ENCODE measurements at places on chromosomes 7 and 10.

DNA sequence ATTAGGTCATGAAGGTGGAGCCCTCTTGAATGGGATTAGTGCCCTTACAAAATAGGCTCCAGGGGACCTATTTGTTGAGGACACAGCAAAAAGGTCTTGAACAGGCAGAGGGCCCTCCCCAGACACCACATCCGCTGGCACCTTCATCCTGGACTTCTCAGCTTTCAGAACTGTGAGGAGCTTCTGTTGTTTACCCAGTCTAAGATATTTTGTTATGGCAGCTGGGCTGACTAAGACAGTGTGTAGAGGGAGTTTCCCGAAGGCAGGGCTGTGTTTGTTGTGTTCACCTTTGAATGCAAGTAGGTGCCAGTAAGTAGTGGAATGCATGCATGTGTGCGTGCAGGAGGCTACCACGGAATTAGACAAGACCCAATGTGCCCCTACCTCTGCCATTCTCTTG, 106.7 kb downstream of the PTPRE start:
- no peak for DNase-seq

DNA sequence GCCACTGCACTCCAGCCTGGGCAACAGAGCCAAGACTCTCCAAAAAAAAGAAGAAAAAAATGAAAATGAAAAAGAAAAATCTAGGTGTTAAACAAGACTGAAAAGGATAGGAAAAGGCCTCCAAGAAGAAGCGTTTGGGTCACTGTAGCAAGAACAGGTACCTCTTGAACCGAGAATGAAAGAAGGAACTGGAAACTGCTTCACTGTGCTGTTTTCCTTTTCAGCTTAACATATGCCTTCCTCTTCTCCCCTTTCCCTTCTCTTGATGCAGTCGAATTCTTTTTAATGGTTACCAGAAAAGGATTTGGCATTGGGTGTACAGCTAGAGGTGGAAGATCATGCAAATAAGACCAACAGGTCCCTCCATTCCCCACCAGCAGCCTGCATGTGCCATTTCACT, 28.1 kb downstream of the LRRC4 start:
- DNase-seq: no peak

DNA sequence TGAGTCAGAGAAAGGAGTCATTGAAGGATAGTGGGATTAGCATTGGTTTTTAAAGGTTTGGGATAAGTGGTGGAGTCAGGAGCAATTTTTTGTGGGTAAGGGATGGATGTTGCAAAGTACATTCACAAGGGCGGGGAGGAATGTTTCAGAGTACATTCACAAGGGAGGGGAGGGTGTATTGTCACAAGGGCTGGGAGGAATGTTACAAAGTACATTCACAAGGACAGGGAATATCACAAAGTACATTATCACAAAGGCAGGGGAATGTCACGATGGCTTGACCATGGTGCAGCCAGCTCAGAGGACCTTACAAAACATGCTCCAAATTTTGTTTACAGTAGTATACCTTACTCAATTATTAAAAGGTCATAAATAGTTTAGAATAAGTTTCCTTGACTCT, 30.3 kb downstream of the C1GALT1 start:
- DNase-seq: no peak

DNA sequence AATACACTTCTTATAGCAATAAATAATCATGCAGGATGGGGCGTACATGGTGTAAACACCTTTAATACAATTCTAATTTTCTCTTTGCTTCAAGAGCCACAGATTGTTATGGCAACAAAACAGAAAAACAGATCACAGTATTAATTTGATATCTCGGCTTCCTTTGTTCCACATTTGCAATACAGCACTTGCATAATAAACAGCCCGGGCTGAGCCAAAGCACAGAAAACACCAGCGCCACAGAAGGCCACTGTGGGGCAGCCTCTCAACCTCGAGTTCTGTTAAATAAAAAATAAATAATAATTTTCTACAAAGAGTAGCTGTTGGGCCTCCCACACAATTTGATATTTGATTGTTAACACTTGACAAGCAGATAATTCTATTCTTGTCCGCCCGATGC, 255.9 kb downstream of the USP6NL start:
- DNase-seq: peak; percentile 29

- DNase-seq: no peak
These were observed 2.0 kb downstream of the PPP1R17 start for GRCh38 chr7:31688996-31689395.

DNA sequence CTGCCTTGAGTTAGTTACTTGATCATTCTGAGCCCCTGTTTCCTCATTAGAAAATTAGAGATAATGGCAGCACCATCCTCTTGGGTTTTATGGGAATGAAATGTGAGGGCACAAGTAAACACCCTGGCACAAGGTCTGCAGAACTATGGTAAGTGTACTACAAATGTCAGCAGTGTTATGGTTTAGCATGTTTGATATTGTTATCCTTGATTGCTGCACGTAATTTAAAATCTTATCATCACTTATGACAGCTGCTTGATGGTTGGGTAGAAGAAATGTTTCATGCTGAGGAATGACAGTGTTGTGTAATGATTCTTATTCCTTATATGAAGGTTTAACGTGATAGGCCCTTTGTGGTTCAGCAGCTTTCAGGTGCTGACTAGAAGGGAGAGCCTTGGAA, 134.3 kb downstream of the KAT6B start:
- no peak for DNase-seq

- DNase-seq: no peak
These were observed 158.2 kb upstream of the AGK start for GRCh38 chr7:141393056-141393455.

GRCh38 chr10:109743574-109743973, 179.7 kb downstream of the XPNPEP1 start:
- no peak for DNase-seq

DNA sequence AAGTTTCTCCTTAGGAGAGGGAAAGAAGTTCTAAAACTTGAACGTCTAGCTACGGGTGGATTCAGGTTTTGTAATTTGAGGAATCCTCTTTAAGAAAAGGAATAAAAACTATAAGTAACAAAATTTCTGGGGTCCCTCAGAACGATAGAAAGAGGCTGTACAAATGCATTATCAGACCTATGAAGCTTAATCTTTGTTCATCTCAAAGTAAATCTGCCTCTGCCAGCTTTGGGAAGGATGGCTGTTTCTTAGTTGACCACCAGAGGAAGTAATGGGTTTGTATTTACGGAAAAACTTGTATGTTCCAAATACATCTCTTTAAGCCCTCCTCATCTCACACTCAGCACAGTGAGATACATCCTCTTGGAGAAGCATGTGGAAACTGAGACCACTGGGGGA, 864 bp downstream of the PSTK start:
- DNase-seq: no peak

DNA sequence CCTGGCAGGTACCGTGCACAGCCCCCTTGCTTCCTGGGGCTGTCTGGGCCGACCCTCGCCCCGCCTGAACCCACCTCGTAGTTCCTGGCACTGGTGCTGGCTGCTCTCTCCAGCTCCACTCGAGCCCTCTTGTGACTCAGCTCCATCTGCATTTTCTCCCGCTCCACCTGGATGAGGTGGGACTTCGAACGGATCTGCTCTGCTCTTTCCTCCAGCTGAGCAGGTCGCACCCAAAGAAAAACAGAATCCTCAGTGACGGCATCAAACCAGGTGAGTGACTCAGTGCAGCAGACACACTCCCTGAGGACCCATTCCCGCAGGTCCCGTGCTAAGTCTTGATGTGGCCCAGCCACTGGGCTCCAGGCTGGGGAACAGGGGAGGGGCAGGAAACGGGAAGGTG, 7.4 kb downstream of the MAD1L1 start:
- no peak for DNase-seq

GRCh38 chr7:94562525-94562924, 52.9 kb downstream of the CASD1 start:
- no peak for DNase-seq

DNA sequence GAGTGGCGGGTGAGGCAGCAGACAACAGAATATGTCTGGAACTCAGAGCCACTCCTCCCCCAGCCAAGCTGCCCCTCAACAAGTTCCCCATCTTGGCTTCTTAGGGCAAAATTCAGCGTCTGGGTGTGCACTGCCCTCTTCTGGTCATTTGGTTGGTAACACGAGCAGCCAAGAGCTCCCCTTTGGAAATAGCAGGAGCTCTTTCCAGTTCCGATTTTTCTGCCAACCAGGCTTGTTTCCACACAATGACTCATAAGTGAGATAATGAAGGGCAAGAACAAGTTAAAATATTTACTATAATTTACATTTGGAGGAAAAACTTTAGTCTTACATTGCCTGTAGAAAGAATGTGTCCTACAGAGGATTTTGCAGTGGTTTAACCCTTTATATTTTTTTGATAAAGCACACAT, 70.5 kb downstream of the ADCYAP1R1 start:
- peak; percentile 70 for DNase-seq

DNA sequence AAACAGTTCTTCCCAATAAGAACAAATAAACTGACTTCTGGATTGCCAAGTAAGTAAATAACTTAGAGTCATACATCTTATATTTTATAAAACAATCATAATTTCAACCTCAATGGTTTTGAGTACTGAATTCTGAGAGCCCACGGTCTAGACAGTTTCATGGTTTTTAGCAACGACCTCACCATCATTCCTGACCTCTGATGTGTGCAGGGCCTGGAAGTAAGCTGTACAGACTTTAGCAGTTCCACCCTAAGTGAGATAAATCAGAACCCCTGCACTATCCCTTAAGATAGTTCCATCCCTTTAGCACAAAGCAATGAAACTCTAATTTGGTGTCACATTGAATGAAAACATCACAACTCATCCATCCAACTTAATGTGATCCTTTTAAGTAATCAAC, 86.0 kb downstream of the NEBL start:
- DNase-seq: no peak

DNA sequence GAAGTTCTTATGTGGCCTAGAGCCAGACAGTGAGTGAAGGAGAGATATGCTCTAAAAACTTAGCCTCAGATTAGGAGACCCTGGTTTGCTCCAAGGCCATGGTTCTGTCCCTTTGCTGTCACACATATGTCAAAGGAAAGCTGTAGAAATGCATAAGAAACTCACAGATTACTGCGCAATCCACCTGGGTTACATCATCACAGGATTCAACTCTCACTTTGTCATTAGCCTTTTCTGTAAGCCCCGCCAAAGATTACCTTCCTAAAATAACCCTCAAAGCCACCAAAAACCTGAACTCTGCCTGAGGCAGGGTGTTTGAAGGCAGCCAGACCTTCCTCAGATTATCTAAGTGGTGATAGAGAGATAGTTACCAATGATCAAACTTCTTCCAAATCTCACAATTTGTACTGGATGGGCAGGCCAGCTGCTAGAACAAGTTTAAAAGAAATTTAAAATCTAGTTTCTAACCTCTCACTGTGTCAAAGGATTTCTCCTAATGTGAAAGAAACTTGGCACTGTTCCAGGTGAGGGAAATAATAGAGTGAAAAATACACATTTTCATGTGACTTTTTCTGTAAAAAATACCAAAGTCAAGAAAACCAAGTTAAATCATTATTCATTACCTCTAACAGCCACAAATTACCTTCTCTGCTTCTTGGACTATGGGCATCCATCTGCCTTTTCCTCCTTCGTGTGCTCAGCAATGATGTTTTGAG, 567.2 kb downstream of the SUGCT start:
- no peak for DNase-seq

DNA sequence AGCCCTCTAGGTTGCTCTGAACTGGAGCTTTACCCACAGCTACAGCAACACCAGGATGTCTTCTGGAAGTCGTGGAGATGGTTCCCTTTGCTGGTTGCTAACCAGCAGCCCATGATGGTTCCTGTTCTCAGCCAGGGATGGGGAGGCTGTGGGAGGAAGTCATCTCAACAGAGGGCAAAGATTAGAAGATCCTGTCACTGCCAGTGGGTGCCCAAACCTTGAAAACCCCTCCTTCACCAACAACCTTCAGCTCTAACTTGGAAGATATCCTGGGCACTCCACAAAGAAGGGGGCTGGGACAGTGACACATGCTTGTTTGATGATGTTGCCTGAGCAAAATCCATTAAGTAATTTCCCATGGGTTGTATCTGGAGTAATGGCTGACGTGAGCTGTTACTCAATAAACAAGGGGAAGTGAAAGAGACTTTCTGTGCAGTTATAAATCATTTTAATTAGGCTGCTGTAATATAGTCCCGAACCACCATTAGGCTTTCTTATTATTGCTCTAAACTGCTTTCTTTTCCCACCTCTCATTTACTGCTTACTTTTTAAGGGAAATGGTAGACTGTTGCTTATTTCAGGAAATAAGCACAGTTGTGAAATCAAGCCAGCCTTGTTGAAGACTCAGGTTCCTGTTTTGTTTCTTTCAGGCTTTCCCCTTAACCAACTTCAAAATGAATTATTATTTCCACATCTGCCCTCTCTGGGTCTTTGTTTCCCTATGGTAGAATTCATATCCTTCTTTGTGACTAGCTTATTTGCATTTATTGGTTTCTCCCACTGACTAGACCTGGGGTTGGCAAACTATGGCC, 124.8 kb downstream of the PPP1R17 start:
- no peak for DNase-seq

DNA sequence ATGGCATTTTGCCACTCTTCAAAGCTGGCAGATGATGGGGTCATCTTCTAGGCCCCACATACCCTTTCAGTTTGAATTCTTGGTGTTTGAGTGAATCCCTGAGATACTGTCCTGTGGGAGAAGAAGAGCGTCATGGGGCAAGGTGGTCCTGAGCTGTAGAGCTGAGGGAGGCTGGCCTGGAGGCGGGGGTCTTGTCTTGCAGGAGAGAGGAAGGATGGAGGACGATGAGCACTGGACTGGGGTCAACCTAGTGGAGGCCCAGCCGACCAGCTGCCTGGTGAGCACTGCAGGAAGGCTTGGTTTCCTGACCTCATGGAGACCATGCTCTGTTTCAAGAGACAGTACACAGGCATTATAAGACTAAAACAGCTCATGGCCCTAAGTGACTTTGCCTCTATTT, 114.6 kb downstream of the TACC2 start:
- DNase-seq: no peak

GRCh38 chr10:11468126-11468742, 143.2 kb downstream of the USP6NL start:
- no peak for DNase-seq

- no peak for DNase-seq
These were observed 1.6 kb upstream of the HTRA1 start for GRCh38 chr10:122459561-122460273.

- peak; percentile 78 for DNase-seq
These were observed 21.0 kb upstream of the LRRC17 start for GRCh38 chr7:102891693-102892261.

DNA sequence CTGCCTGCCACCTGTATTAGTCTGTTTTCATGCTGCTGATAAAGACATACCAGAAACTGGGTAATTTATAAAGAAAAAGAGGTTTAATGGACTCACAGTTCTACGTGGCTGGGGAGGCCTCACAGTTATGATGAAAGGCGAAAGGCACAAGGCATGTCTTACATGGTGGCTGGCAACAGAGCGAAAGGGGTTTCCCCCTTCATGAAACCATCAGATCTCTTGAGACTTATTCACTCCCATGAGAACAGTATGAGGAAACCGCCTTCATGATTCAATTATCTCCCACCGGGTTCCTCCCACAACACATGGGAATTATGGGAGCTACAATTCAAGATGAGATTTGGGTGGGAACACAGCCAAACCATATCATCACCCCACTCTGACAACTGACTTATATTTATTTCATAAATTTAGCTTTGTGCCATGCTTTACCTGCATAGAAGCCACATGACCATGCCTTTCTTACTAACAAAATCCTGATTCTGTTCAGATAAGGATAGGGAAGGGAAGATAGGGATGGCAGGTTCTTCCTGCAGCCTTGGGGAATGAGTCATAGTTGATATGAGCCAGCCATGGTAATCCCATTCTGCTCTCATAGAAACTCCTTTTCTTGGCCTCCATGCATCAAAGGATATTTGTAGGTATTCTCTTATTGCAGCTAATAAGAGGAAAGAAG, 191.3 kb upstream of the AGK start:
- DNase-seq: no peak

Measured in tibial artery (tissue), 4 donors.